Left ventricle myocardium inferior (tissue), 1 donor: ENCODE measurements at places on chromosomes 16 and 17. TPM values are rescaled to one million over a fixed set of nuclear protein-coding genes. Genes with fewer than 3 reads are reported as not detected.

Gene ANKFY1
- total RNA-seq = 22.9 TPM

Gene NOG
- total RNA-seq = 0.41 TPM

Gene C16orf96
- total RNA-seq = 0.08 TPM

Gene MT3
- 4.1 TPM for total RNA-seq

Gene SPATA32
- not detected for total RNA-seq

Gene GPRC5B
- 82.3 TPM for total RNA-seq

Gene GDPD3
- 2.3 TPM for total RNA-seq

Gene CCL1
- not detected for total RNA-seq

Gene TMC5
- total RNA-seq = 0.38 TPM

Gene TMEM114
- not detected for total RNA-seq

Gene CXCL16
- total RNA-seq = 3.1 TPM

Gene CIBAR2
- total RNA-seq = not detected

Gene HOXB7
- 0.16 TPM for total RNA-seq
